ENCODE measurements at places on chromosomes 3 and 15. TPM values are rescaled to one million over a fixed set of nuclear protein-coding genes. Genes with fewer than 3 reads are reported as not detected.

The GUCA1C gene
- total RNA-seq = not detected

DNA sequence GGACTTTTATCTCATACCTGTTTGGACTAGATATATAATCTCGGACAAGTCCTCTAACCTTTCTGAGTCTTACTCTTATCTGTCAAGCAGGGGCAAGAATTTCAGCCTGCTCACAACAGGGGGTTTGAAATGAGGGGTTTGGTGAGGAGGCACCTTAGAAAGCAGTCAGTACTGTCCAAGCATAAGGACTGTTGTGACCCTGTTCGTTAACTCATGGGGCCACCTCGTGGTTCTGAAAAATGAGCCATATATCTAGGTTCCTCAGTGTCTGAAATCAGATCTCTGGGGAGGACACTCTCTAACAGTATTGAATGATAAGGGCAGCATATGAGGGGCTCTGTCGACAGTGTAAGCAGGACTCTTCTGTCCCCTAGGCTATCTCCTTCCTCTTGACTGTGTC is 7.2 kb upstream of the TIMP4 start:
- H3K27ac ChIP-seq = no peak overlapping the region
- DNase-seq = no peak

GRCh38 chr3:46278816-46279672 is 36.8 kb downstream of the CCR3 start:
- peaks cover 8% of the 10 kb centered on the region for H3K27me3 ChIP-seq
- H3K4me1 ChIP-seq = peaks cover 82% of the 10 kb centered on the region
- H3K4me3 ChIP-seq = no peak overlapping the region
- H3K27ac ChIP-seq = peak overlapping the region; percentile 87
- DNase-seq = no peak
- peaks cover 21% of the 10 kb centered on the region for H3K36me3 ChIP-seq

The GOLGA8S gene
- total RNA-seq = 0.73 TPM

- H3K36me3 ChIP-seq = no peaks in the 10 kb centered on the region
- H3K4me1 ChIP-seq = no peaks in the 10 kb centered on the region
- no peaks in the 10 kb centered on the region for H3K27me3 ChIP-seq
- no peak overlapping the region for H3K27ac ChIP-seq
Observed at GRCh38 chr3:81997390-81997789, 235.9 kb upstream of the GBE1 start.

The ZNF660 gene
- 0.18 TPM for total RNA-seq

GRCh38 chr15:61229883-61230180 is 730 bp upstream of the RORA start:
- H3K4me3 ChIP-seq = no peak overlapping the region
- H3K4me1 ChIP-seq = peaks cover 6% of the 10 kb centered on the region
- H3K36me3 ChIP-seq = no peaks in the 10 kb centered on the region
- DNase-seq = no peak
- no peak overlapping the region for H3K27ac ChIP-seq
- H3K27me3 ChIP-seq = peaks cover 77% of the 10 kb centered on the region

The ARIH2 gene
- total RNA-seq = 118 TPM

The BNC1 gene
- total RNA-seq = not detected

The MAGI1 gene
- 4.3 TPM for total RNA-seq

- H3K4me1 ChIP-seq = peaks cover 18% of the 10 kb centered on the region
- H3K27ac ChIP-seq = no peak overlapping the region
- no peaks in the 10 kb centered on the region for H3K36me3 ChIP-seq
Observed at GRCh38 chr3:129829640-129830039, 63.9 kb downstream of the TMCC1 start.

DNA sequence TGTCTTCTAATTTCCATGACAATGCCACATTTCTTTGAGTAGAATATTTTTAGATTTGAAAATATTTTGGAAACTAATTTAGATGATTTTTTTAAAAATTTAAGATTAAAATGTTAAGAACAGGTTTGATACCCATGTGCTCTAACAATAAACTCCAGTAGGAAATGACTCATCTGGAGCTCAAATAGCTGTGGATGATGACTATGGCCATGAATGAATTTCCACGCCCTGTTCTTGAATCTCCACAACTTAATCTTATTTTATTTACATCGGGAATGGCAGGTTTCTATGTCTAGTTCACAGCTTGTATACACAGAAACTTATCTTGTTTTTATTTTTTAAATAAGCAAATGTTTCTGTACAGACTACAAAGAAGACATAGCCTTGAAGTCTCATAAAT is 726.8 kb downstream of the NAALADL2 start:
- H3K4me3 ChIP-seq = no peak overlapping the region
- no peak overlapping the region for H3K27ac ChIP-seq
- H3K27me3 ChIP-seq = no peaks in the 10 kb centered on the region
- H3K4me1 ChIP-seq = no peaks in the 10 kb centered on the region
- no peaks in the 10 kb centered on the region for H3K36me3 ChIP-seq

Data from activated CD8-positive, alpha-beta memory T cell treated with anti-CD3 and anti-CD28 coated beads, Interleukin-2, amount 10 ng/mL, durations not matched to agents 7 days and 5 days (primary cell).